ENCODE measurements at places on chromosomes 5 and 9.

DNA sequence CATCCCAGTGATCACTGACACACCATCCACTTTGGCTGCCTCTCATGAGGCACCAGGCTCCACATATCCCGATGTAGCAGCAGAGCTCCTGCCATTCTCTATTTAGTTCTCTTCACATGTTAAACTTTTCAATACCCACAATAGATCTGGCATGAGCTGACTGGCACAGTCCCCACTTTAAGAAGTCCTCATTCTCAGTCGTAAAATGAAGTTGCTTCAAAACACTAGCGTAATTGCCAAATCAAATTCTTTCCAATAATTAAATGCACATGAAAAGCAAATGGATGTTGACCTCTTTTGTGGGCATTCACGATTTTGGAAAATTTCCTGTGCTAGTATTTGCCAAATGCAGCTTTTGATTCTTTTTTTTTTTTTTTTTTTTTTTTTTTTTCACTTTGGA lies 32.4 kb downstream of the HAPLN1 start:
- no peak for DNase-seq

- no peak for DNase-seq
These were observed 102.7 kb upstream of the CD180 start for GRCh38 chr5:67299231-67299735.

DNA sequence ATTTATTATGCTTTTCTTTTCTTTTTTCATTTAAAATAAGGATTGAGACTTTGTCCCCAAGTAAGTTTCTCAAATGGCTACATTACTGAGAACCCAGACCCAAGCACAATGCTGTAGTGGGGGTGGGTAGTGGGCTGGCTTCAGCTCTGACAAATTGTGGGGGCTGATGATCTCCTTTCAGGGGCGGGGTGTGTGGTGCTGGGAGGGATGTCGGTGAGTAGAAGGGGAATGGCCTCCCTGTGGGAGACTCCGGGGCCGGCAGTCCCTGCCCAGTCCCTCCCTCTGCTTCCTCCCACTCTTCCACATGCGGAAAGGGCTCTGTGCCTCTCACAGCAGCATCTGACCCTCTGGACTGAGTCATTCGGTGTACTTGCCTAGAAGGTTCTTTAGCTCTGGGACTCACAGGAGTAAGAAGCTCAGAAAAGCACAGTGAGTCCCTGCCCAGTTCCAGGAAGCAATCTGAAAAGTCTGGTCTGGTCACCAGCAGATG lies 14.3 kb downstream of the CD180 start:
- DNase-seq = no peak

GRCh38 chr5:55421074-55421529 lies 113.3 kb downstream of the MTREX start:
- DNase-seq = no peak

DNA sequence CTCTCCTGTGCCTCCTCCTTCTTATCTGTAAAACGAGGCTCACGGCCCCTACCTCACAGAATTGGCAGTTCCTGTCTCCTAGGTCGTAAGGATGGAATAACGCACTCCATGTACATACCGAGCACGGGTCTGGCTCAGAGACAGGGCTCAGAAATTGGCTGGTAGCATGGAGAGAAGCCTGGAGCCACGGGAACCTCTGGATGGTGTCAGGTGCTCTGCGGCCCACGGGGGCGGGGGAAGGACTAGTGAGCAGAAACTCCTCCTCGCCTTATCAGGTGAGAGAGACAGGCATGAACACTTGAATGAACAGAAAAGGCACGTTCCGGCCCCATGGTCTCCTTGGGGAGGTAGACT lies 15.4 kb upstream of the C5orf47 start:
- DNase-seq = no peak

GRCh38 chr5:154766558-154767281 lies 11.5 kb downstream of the LARP1 start:
- DNase-seq = no peak
